CD4-positive, alpha-beta T cell treated with Interleukin-17A for 1 hour (primary cell): ENCODE measurements at places on chromosomes 2 and 18.

- peak; percentile 68 for DNase-seq
These were observed 25.5 kb upstream of the YWHAQ start for GRCh38 chr2:9656270-9656766.

DNA sequence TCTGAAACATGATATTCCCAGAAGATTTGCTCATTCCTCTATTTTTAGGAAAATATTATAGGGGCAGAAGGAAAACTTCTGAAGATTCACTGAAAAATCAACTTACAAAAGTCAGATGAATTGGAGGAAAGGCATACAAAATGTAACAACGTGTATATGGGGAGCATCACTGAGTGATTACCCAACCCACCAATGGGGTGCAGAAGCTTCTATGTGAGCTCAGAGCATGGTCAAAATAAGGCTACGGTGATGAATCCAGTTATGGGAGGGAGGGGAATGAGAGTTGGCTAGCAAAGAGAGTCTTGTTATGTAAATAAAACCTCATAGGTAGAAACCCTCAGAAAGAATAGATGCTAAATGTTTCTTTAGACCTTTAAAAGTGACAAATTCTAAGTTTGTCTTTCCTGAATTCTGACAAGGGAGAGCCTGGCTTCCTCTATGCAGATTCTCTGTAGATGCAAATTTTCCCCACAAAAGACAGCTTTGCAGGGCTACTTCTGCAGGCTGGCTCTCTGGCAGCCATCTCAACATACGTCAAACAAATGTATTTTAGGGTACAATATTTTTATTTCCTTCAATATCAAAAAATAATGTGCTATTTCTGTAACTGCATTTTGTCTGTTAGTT lies 171.4 kb upstream of the NDUFV2 start:
- no peak for DNase-seq

DNA sequence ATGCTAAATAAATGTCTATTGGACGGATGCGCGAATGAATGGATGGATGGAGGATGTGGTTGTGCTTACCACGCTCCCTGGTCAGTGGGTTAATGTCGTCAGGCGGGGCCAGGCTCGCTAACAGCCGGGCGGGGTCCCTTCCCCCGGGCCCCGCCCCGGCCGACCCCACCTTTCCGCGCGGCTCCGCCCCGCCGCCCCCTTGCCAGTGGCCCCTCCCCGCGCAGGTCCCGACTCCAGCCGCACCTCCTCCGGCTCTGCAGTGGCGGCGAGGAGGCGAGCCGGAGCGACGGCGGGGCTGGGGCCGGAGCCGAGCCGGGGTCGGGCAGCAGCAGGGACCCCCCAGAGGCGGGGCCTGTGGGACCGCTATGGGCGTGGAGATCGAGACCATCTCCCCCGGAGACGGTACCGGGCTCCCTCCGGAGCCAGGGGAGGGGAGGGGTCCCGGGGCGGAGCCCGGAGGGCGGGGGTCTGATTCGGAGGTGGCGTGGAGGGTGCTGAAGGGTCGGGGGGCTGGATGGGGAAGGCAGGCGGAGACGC lies at the start of gene FKBP1B:
FKBP1B (plus strand) TSS at position 257 of the 537 bp plus-strand sequence; CDS start at position 366, 109 bp downstream.
- peak; percentile 66 for DNase-seq

- no peak for DNase-seq
These were observed 270.2 kb upstream of the RAB6C start for GRCh38 chr2:129709001-129709955.

GRCh38 chr2:123495241-123495640 lies 529.8 kb upstream of the CNTNAP5 start:
- DNase-seq, result no peak

DNA sequence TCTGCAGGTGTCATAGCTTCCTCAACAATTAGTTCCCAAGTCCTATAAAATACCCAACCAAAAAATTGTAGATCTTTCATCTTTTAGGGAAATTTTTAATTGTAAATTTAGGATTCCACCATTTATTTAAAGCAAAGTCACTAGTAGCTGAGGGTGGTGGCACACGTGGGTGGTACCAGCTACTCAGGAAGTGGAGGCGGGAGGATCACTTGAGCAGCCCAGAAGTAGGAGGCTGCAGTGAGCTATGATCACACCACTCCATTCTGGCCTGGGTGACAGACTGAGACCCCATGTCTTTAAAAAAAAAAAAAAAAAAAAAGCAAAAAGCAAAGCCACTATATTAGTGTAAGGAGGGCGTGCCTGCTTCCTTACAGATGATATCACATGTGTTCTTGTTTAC lies 60.3 kb upstream of the GREB1L start:
- DNase-seq, result no peak

DNA sequence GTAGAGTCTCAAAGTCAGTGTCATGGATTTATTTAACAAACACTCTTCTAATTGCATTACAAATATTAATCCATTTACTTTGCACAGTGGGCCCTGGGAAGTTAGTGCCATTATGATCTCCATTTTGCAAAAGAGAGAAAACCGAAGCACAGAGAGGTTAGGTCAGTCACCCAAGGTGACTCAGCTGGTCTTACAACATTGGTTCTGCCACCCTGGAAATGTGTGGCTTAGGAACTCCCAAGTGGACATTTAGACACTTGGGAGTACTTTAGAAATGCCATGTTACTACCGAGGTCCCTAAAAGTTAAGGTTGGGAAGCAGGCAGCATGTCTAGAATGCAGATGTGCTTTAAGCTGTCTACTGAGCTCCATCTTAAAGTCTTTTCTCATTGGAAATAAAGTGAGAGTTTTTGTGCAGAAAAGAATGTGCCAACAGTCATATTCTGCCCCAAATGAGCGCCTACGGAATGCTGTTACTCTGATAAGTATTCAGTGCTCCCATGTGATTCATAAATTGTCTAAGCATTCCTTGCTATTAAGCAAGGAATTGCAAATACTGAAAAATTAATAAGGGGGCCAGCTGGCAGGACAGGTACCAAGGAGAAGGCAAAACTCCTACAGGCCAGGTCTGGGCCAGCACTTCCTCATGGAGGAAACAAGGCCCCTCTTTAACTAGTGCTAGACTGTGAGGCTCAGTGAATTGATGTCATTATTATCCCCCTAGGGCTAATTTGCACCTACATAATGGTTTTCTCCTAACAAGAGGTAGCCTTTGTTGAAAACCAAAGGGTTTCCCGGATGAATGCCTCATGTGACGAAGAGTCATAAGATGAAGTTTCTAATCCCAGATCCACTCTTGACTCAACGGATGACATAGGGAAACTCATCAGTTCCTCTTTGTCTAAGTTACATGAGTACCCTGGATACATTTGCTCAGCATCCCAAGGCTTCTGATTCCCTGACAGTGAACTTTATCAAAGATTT lies 16.3 kb downstream of the NRP2 start:
- DNase-seq, result no peak

- DNase-seq, result no peak
These were observed 19.8 kb downstream of the GPC1 start for GRCh38 chr2:240455272-240455646.

- DNase-seq, result no peak
These were observed 87.9 kb downstream of the CNTNAP5 start for GRCh38 chr2:124112966-124113365.

DNA sequence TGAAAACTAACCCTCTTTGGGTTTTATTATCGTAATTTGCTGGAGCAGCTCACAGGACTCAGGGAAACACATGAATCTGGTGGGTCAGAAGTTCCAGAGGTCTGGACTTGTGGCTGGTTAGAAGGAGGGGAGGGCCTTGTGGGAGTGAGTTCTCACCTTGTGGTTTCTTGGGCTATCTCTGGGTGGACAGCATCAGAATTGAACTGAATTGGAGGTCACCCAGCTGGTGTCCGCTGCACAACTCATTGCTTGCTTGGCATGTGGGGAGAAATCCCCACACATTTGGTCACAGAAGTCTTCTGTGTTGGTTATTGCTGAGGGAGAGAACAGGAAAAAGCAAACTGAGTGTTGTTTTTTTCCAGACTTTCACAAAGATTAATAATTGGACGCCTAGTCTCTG lies 27.5 kb downstream of the ZNF892 start:
- DNase-seq, result no peak

- DNase-seq, result no peak
These were observed 37.3 kb upstream of the SH3BP4 start for GRCh38 chr2:234914371-234915154.

DNA sequence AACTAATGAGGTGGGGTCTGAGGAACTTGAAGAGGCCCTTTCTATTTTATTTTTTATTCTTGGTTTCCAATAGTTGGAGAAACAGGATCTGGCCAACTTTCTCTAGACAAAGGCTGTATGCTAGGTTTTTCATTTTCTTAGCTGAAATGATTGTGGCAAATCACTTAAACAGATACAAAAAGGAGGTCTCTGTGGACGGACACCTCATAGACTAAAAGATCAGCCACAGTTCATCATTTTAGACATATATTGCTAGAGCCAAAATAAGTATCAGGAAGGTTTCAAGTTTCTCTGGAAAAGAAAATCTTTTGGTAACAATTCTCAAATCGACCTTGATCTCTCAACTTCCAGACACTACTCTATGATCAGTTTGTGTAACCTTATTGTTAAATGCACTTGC lies 224.5 kb upstream of the REV1 start:
- no peak for DNase-seq

GRCh38 chr2:200430017-200430416 lies 79.9 kb downstream of the KCTD18 start:
- no peak for DNase-seq

DNA sequence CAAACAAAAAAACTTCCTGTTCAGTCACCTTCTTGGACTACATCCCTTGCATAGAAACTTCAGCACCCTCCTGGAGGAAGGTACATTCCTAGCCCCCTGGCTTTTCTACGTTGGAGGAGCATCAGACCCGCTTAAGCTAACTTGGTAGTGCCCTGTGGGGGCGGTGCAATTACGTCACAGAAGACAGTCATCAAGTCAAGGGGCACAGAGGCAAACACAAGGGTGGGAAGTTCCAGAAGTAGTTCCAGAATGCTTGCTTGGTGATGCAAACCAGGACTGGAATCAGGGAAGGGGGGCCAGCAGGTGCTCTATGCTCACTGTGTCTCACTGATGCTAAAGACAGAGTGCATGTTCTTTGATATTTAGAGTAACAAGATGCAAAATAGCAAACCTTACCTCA lies 15.2 kb upstream of the AGFG1 start:
- no peak for DNase-seq

- no peak for DNase-seq
These were observed 54.9 kb downstream of the PRKRA start for GRCh38 chr2:178395941-178396570.

DNA sequence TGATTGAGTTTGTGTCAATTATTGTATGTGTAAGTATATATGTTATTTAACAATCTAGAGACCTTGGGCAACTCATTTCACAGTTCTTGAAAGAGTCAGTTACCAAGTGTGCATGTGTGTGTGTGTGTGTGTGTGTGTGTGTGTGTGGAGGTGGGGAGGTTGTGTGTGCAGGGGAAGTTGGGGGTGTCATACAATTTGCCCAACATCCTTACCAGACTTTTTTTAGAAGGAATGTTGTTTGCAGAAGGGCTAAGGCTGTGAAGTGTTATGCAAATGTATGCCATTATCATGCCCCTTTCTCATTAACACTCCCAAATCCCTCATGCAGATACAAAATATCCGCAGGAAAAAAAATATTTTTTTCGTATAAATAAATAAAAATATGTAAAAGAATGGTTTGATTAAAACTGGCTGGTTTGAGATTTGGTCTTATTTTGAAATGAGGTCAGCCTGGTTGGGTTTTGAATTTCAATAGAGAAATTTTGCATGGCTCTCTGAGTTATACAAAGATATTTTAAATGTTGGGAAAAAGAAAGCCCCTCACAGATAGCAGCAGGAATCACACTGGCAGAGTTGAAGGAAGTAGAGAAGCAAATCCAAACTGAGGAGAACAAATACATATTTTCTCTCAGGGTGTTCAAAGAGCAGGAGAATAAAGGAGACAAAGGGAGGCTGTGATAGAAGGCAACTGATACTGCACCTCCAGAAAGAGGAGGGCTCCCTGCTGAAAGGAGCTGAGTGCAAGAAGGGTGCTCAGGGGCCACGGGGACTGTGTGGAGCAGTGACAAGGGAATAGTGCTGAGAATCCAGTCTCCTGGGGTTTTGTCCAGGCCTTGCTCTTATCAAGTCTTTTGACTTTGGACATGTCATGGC lies 1365.5 kb upstream of the CELF4 start:
- no peak for DNase-seq

- no peak for DNase-seq
These were observed 13.3 kb upstream of the TRIM43 start for GRCh38 chr2:95578539-95578938.

- DNase-seq, result no peak
These were observed 18.5 kb downstream of the CCDC88A start for GRCh38 chr2:55401124-55401523.

DNA sequence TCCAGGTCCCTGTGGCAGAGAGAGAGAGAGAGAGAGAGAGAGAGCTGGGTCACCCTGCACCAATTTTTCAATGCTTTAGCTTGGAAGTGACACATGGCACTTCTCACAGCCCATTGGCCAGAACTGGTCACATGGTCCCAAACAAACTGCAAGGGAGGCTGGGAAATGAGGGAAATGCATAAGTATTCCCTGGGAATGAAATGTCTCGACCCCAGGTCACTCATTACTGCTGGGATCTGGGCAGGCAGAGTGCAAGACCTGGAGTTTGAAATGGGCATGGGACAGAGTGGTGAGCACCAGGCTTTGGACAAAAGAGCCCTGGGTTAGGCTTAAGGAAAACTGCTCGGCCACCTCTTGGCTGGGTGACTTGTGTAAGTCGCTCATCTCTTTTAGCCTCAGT lies 37.0 kb downstream of the SMAD7 start:
- no peak for DNase-seq

GRCh38 chr2:240197462-240198139 lies 57.1 kb upstream of the OTOS start:
- DNase-seq, result no peak

DNA sequence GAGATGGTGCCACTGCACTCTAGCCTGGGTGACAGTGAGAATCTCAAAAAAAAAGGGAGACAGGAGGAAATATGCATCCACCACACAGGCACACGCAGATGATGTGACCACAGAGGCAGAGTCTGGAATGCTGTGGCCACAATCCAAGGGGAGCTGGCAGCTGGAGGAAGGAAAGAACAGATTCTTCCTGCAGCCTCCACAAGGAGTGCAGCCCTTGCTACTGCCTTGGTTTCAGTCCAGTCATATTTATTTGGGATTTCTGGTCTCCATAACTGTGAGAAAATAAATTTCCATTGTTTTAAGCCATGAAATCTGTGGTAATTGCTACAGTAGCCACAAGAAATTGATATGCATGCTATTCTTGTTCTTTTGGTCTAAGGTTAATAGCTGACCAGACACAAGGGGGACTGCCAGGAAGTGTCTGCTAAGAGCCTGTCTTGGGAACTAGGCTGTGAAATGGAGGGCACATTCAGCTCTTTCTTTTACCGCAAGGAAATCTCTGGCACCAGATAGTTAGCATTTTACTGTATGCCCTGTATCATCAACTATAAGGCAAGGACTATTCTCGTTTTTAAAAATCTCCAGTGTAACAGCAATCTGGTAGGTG lies 133.1 kb upstream of the SEC11C start:
- DNase-seq, result no peak

DNA sequence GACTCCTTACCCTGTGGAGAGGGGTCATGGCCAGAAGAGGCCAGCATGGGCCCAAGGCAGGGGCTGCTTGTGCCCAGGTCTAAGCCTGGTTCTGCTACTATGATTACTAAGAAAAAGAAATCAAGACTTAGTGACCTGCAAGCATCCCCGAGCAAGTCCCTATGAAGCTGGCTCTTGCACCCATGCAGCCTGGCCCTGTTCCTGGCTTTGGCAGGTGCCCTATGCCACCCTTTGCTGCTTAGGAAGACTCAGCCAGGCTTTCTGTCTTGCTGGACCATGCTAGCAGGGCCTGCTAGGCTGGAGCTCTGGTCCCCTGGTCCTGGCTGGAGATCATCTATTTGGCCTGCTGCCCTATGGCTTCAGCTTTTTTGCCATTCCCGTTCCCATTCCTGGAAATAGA lies 309.4 kb upstream of the EPAS1 start:
- no peak for DNase-seq

- no peak for DNase-seq
These were observed 29.0 kb upstream of the MAL start for GRCh38 chr2:94996305-94997100.
